Brain pericyte (primary cell): ENCODE measurements at places on chromosomes 2 and 18.

- DNase-seq = no peak
These were observed 17.5 kb downstream of the REEP1 start for GRCh38 chr2:86319700-86320580.

DNA sequence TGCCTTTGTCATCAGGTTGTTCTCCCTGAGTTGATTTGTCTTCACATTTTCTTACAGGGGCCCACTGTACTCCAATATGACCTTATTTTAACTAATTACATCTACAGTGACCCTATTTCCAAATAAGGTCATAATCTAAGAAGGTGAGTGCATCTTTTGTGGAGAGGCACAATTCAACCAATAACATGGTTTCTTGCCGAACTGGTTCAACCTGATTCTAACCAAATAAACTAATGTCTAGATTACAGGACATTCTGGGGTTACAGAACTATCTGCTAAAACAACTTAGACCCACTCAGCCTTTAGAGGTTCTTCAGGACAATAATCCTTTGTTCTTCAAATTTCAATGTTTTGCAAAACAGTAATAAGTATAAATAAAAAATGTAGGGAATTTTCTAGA is 496.5 kb upstream of the SOX11 start:
- DNase-seq = no peak

- DNase-seq = no peak
These were observed 73.2 kb downstream of the TGFA start for GRCh38 chr2:70480468-70480867.

- DNase-seq = no peak
These were observed 569.3 kb downstream of the TDRD15 start for GRCh38 chr2:21693081-21693480.

- DNase-seq = no peak
These were observed 15.2 kb downstream of the SAP130 start for GRCh38 chr2:128012698-128013097.

GRCh38 chr2:106030287-106031268 is 163.5 kb downstream of the UXS1 start:
- DNase-seq = peak; percentile 73

- DNase-seq = no peak
These were observed 45.3 kb upstream of the UNC80 start for GRCh38 chr2:209726311-209726710.

GRCh38 chr18:11259469-11260150 is 110.2 kb upstream of the PIEZO2 start:
- no peak for DNase-seq

DNA sequence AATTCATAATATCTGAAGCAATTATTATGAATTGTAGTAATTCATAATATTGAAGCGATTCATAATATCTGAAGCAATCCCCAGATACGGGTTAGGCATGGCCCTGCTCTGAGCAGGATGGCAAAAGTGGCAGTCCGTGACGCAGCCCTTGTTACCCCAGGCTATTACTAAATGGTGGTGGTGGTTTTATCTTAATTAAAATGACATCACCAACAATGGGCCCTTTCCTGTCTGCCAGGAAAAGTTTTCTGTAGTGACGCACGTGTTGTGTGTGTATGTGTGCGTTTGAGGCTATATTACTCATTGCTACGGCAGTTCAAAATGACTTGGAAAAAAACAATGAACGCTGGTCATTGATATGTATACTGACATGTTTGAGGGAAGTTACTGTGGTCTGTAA is 10.6 kb upstream of the MOCOS start:
- DNase-seq = no peak

GRCh38 chr2:162706770-162707169 is 131.8 kb downstream of the KCNH7 start:
- no peak for DNase-seq

DNA sequence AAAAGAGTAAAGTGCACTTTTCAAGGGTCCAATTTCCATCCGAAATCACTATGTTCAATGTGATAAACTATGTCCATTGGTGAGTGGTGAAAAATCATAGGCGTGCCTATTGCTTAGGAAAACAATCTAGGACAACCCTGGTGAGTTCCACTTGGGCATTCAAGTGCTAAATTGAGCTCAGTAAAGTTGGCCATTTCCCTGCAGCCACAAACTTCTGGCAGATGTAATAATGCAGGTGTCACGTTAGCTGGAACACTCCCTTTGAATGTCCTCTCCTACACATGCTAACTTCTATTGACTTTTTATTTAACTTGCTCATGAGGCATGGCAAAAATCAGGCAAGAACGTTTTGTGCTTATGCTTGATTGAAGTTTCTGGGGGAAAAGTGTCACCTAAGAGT is 67.1 kb downstream of the CPS1 start:
- DNase-seq = no peak

- no peak for DNase-seq
These were observed 10.0 kb downstream of the FAP start for GRCh38 chr2:162233197-162233596.

GRCh38 chr2:134120733-134121630 is 132.9 kb upstream of the MGAT5 start:
- DNase-seq = no peak

DNA sequence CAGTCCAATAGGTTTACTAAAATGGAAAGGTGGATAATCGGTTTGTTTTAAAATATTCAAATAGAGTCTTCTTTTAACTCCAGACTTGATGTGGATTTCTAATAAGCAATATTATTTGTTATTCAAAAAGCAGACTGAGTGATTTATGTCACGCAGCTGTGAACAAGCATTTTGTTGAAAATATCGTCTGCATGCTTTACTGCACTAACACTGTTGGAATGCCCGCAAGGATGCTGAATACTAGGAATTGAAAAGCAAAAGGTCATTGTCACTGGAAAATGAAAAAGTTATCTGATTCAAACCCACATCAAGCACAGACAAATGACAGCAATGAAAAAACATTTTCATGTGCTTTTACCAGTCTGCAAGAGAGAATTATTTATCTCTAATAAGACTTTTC is 31.1 kb downstream of the CHN1 start:
- no peak for DNase-seq

GRCh38 chr2:18777250-18777812 is 188.0 kb upstream of the NT5C1B start:
- no peak for DNase-seq

DNA sequence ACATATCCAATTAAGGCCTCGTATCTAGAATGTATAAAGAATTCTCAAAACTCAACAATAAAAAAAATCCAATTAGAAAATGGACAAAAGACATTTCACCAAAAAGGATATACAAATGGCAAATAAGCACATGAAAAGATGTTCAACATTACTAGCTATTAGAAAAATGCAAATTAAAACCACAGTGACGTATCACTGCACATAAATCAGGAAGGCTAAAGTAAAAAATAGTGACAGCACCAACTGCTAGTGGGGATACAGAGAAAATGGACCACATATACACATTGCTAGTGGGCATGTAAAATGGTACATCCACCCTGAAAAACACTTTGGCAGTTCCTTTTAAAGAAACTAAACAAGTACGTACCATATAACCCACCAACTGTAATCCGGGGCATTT is 59.7 kb downstream of the SMAD4 start:
- DNase-seq = no peak

DNA sequence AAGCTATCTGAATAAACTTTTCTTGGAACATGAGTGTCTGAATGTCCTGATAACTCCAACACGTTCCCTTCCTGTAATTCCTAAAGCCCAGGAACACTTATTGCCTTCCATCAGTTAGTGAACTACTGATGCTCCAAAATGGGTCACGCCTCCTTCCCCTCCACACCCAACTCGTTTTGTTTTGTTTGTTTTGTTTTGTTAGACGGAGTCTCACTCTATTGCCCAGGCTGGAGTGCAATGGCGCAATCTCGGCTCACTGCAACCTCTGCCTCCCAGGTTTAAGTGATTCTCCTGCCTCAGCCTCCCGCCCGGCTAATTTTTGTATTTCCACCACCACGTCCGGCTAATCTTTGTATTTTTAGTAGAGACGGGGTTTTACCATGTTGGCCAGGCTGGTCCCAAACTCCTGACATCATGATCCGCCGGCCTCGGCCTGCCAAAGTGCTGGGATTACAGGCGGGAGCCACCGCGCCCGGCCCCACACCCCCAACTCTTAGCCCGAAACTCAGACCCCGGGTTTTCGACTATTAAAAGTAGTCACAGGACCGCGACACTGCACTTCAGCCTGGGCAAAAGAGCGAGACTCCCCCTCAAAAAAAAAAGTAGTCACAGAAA is 774 bp downstream of the IER3IP1 start:
- no peak for DNase-seq

- no peak for DNase-seq
These were observed 30.5 kb upstream of the TWIST2 start for GRCh38 chr2:238817382-238817781.
